ENCODE measurements at places on chromosomes 6 and 20. TPM values are rescaled to one million over a fixed set of nuclear protein-coding genes. Genes with fewer than 3 reads are reported as not detected.

- no peak for DNase-seq
- H3K27ac ChIP-seq, result no peak overlapping the region
- no peaks in the 10 kb centered on the region for H3K4me1 ChIP-seq
- H3K27me3 ChIP-seq, result no peaks in the 10 kb centered on the region
- no peak overlapping the region for H3K4me3 ChIP-seq
Measured at GRCh38 chr6:17115251-17116116, 13.6 kb downstream of the STMND1 start.

- no peaks in the 10 kb centered on the region for H3K4me1 ChIP-seq
- no peak overlapping the region for H3K4me3 ChIP-seq
- no peak overlapping the region for H3K27ac ChIP-seq
- no peak for DNase-seq
- H3K27me3 ChIP-seq, result peaks cover 12% of the 10 kb centered on the region
Measured at GRCh38 chr6:16868968-16869367, 107.7 kb upstream of the ATXN1 start.

- no peak for DNase-seq
- no peaks in the 10 kb centered on the region for H3K36me3 ChIP-seq
- H3K4me3 ChIP-seq, result no peak overlapping the region
- peak overlapping the region; percentile 80 for H3K27ac ChIP-seq
- no peaks in the 10 kb centered on the region for H3K27me3 ChIP-seq
Measured at GRCh38 chr6:82017773-82018172, 229.8 kb downstream of the IBTK start.

GRCh38 chr6:33778444-33779121, 10.3 kb downstream of the LEMD2 start:
- H3K4me3 ChIP-seq, result no peak overlapping the region
- peaks cover 94% of the 10 kb centered on the region for H3K36me3 ChIP-seq
- no peaks in the 10 kb centered on the region for H3K27me3 ChIP-seq
- no peak for DNase-seq

- DNase-seq, result no peak
- no peak overlapping the region for H3K27ac ChIP-seq
- no peaks in the 10 kb centered on the region for H3K27me3 ChIP-seq
- no peaks in the 10 kb centered on the region for H3K36me3 ChIP-seq
Measured at GRCh38 chr6:36720251-36721141, 22.9 kb downstream of the RAB44 start.

DNA sequence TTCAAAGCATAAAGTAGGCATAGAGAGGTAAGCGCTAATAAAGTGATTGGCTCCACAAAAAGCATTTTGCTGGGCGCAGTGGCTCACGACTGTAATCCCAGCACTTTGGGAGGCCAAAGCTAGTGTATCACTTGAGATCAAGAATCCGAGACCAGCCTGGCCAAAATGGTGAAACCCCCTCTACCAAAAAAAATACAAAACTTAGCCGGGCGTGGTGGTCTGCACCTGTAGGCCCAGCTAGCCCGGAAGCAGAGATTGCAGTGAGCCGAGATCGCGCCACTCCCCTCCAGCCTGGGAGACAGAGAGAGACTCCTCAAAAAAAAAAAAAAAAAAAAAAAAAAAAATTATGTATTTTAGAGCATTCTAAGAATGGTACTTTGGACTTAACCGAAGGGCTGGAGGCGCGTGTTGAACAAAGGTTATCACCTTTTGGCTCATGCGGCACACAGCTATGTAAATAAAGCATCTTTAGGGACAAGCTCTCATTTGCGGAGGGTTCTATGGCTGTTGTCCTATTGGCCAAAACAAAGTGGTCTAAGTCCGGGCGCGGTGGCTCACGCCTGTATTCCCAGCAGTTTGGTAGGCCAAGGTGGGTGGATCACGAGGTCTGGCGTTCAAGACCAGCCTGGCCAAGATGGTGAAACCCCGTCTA, 17.4 kb downstream of the HFE start:
- peak; percentile 65 for DNase-seq
- H3K36me3 ChIP-seq, result no peaks in the 10 kb centered on the region
- H3K27ac ChIP-seq, result peak overlapping the region; percentile 97
- no peaks in the 10 kb centered on the region for H3K27me3 ChIP-seq
- peaks cover 8% of the 10 kb centered on the region for H3K4me1 ChIP-seq

- peak overlapping the region; percentile 20 for H3K27ac ChIP-seq
- peaks cover 37% of the 10 kb centered on the region for H3K4me1 ChIP-seq
- no peaks in the 10 kb centered on the region for H3K27me3 ChIP-seq
Measured at GRCh38 chr6:154535147-154535546, 24.7 kb upstream of the CNKSR3 start.

- H3K4me1 ChIP-seq, result peaks cover 5% of the 10 kb centered on the region
- no peaks in the 10 kb centered on the region for H3K27me3 ChIP-seq
- no peak overlapping the region for H3K27ac ChIP-seq
- DNase-seq, result no peak
Measured at GRCh38 chr6:3291987-3292386, 33.2 kb downstream of the PSMG4 start.

The IGF2R gene
- polyA plus RNA-seq, result 81.5 TPM

The TMEM151B gene
- polyA plus RNA-seq, result 3.2 TPM

Data from large intestine (tissue), 12 donors.